ENCODE measurements at places on chromosomes 3 and 15.

DNA sequence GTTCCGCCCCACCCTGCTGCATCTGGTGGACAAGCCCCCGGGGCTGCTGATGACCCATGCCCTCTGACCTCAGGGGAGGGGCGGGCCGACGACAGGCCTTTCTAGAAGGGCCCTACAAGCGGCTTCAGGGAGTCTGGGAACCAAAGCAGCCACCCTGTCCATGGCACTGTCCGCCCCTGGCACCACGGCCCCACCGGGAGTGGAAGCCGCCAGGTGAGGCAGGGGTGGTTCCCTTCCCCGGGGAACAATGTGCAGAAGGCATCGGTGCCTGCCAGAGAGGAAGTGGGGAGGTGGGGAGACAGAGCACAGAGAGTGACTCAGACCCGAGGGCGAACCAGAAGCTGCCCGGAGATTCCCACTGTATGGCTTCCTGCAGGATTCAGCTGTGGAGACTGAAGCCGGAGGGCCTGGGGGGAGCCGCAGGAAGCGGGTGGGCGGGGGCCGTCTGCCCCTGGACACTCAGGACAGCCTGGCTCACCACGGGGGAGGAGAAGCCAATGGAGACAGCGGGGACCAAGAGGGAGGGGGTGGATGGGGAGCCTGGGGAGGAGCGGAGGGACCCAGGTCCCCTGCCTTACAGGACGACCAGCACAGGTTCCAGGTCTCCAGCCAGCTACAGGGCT lies 134.0 kb downstream of the TPRA1 start:
- DNase-seq: peak; percentile 44

DNA sequence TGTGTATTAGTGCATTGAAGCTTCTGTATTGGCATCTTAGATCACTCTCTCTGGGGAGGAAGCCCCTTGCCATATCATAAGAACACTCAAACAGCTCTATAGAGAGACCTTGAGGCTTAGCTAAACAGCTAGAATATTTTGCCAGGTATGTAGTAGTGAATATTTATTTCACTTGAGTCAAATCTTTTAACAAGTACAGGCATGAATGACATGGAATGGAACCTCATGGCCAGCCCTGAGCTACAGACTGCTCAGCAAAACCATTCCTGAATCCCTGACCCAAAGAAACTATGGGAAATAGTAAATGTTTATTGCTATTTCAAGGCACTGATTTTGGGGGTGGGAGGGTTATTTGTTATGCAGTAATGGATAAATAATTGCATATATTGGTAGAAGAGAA lies 604.8 kb downstream of the MECOM start:
- DNase-seq: no peak

GRCh38 chr3:169256796-169257522 lies 406.6 kb downstream of the MECOM start:
- no peak for DNase-seq

- no peak for DNase-seq
These were observed 92.7 kb downstream of the ASB7 start for GRCh38 chr15:100695048-100695447.

DNA sequence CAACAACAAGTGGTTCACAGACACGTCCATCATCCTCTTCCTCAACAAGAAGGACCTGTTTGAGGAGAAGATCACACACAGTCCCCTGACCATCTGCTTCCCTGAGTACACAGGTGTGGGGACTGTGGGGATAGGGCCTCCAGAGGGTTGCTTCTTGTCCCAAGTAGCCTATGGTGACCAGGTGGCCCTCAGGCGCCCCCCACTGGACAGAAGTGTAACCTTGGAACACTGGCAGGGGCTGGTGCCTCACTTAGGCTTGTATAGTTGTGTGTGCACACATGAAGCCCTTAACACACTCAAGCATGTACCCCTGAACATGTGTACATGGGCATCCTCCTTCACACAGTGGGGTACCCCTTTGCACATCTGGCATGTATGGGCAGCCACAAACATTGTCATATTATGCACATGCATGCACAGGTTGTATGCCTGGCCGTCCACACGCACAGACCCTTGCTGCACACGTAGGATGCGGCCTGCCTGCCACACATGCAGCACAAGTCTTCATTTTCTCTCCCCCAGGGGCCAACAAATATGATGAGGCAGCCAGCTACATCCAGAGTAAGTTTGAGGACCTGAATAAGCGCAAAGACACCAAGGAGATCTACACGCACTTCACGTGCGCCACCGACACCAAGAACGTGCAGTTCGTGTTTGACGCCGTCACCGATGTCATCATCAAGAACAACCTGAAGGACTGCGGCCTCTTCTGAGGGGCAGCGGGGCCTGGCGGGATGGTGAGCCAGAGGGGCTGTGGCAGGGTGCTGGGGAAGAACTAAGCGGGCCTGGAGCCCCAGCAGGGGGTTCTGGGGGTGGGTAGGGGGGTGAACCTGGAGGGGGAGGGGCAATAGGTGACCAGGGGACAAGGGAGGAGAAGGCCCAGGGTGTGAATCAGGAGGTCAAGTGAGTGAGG lies 11.7 kb upstream of the SEMA3B start:
- DNase-seq: no peak

DNA sequence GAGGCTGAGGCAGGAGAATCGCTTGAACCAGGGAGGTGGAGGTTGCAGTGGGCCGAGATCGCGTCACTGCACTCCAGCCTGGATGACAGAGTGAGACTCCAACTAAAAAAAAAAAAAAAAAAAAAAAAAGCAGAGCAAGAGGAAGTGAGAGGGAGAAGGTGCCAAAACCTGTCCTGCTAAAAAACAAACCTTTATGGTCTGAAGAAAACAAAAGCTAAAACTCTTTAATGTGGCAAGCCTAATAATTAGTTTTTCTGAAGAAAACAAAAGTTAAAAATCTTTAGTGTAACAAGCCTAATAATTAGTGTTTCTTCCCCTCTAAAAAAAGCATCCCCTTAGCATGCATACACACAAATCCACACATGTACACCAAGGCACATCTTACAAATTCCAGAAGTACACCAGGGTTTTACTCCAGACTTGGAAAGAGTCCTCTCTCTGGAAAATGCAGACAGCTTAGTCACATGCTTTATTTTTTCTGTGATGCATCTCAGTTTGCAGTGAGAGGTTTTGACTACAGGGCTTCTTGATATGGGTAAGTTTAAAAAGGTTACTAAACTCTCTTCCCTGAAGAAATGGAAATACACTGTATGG lies 65.9 kb downstream of the HACD2 start:
- DNase-seq: no peak

GRCh38 chr3:41997702-41998550 lies 36.0 kb upstream of the ULK4 start:
- DNase-seq: no peak

All from inflammatory macrophage treated with lipopolysaccharide for 4 hours (primary cell).